Stimulated activated CD4-positive, alpha-beta T cell treated with anti-CD3 and anti-CD28 coated beads, Interleukin-15, amount 100 ng/mL, for 24 hours (primary cell): ENCODE measurements at places on chromosomes 4 and X.

DNA sequence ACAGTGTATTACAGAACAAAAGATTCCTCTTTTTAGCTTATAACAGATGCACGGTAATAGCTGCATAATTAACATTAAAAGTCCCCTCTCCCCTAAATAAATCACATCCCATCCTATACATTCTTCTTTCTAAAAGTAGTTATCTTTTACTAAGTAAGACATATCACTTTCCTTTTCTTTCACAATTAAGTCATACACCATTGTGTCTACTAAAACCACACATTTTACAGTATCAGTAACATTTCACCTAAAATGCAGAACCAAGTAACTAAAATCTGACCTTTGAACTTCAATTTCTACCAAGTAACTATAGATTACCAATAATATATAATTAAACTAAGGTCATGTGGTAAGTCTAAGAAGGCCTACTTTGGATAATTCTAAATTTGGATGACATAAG lies 14.2 kb downstream of the DHX15 start:
- DNase-seq: no peak

DNA sequence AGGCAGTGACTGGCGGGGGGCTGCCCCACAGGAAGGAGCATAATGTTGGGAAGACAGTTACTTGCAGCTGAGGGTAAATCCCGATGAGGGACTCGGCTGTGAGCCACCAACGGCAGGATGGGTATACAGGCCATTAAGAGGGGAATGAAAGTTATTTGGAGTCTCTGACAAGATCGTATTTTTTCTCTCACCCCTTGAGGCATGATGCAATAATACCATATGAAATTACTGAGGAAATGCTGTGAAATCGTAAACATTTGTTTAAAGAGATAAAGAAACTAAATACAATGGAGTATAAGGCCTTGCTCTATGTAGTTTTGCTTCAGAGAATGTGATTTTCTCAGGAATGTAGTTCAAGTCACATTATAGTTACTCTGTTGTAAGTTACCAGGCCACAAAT lies 12.7 kb downstream of the IL1RAPL1 start:
- no peak for DNase-seq

DNA sequence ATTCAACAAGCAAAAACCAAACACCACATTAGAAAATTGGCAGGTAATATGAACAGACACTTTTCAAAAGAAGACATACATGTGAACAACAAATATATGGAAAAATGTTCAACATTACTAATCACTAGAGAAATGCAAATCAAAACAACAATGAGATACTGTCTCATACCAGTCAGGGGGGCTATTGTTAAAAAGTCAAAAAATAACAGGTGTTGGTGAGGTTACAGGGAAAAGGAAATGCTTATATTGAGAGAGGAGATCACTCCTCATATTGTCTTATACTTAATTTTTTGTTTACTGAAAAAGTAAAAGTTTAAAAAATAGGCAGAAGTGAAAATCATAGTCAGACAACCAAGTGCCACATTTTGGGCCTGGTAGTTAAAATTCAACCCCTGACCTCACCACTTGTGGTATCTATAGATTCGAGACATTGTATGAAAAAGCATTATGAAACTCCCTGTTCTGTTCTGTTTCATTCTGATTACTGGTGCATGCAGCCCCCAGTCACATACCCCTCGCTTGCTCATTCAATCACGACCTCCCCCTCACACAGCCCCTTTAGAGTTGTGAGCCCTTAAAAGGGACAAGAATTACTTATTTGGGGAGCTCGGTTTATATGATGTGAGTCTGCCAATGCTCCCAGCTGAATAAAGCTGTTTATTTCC lies 153.7 kb upstream of the FGF16 start:
- DNase-seq: no peak

DNA sequence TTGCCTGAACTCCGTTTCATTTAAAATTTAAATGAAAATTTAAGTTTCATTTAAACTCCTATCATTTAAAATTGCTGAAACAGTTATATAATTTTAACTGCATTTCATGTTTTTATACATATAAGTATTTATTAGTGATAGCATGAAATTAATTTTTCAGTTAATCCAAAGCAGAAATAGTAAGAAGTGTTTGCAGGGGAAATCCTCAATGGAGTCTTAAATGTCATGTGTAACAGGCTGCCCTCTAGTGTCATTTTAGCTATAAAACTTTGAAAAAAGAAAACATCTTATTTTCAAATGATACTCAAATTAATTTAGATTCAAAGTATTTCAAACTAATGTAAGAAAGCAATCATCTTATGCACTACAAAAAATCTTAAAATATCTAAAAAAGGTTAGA lies 27.2 kb downstream of the TAPT1 start:
- DNase-seq: no peak

DNA sequence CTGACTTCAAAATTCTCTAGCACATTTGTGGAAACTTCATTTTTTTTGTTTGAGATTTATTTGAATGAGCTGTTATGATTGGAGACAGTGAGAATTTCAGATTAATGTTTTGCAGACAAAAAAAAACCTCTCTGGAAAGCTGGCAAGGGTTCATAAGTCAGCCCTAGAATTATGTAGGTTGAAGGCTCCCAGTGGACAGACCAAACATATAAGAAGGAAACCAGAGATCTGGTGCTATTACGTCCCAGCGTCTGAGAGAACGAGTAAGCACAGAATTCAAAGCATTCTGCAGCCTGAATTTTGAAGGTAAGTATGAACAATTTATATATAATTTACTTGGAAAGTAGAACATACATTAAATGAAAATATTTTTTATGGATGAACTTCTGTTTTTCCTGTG lies at the start of gene AGTR2:
Gene AGTR2, plus strand, starts transcription at position 234 of the 400 bp plus-strand sequence. CDS start 1,537 bp downstream, outside the sequence.
- DNase-seq: no peak

DNA sequence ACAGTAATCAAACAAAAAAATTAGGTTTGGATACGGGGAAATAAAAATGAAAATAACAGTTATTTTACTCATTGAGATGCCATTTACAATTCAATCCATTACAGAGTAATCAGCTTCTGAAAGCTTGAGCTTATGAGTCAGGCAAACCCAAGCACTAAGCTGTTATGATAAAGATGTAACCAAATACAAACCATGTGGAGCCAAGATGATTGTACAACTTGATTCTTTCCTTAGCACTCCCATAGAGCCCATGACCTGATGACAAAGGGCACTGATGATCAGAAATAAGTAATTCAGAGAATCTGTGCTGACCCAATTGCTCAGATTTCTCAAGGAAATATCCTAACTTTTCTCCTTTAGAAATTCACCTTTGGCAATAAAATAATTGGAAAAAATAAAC lies 40.5 kb upstream of the PRKG2 start:
- DNase-seq: no peak

- peak; percentile 75 for DNase-seq
These were observed at the start of gene MAP7D3 for GRCh38 chrX:136251041-136251991. Gene MAP7D3 (minus strand): TSS chrX:136251400. CDS start chrX:136251358, 42 bp downstream.

GRCh38 chr4:139910106-139910505 lies 243.9 kb downstream of the MAML3 start:
- no peak for DNase-seq

GRCh38 chr4:67535280-67535840 lies 9.9 kb downstream of the CENPC start:
- no peak for DNase-seq

- DNase-seq: no peak
These were observed 215.9 kb downstream of the MID1 start for GRCh38 chrX:10404436-10404835.

DNA sequence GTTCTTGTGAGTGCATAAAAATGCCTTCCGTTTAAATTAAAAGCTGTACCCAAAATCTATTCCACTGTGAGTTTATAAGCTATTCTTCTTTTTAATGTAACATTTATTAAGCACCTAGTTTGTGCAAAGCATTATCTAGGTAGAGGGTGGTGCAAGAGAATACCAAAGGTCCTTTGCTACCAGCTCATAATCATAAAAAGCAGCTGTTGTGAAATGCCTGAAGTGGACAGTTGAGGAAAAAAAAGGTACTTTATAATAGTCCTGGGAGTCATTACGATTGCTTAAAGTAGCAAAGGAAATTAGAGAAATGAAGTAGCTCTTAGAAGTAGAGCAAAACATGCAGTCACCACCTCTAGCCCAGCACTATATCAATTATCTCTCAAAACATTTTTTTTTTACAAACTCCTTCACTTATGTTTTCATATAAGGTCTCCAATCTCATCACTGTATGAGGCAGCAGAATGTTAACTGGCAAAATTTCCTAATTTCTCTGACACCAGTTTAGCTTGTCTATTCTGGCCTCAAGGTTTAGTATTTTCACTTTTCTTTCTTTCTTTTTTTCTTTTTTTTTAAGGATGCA lies 2.1 kb downstream of the MBNL3 start:
- no peak for DNase-seq

DNA sequence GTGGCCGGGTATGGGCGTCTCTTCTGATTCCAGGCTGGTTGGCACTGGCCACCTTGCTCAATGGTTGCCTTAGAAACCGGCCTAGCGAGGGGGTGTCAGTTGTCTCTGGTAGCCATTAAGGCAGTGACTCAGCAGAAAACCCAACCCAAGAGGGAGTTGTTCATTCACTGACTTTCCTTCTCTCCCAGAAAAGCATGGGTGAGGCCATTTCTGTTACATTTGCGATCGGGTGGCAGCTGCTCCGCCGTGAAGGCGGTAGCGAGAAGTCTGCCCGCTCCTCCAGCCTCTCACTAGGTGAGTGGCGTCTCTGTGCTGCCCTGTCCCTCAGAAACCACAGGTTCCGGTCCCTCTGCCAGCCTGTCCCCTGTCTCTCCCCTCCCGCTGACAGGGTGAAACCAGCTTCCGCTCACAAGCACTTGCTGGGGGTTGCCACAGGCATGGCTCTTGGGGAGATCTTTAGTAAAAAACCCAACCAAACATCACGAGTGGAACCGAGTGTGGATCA lies 17.4 kb downstream of the IRAK1 start:
- DNase-seq: peak; percentile 64

GRCh38 chr4:82746705-82747574 lies 51.7 kb downstream of the SCD5 start:
- DNase-seq: no peak

GRCh38 chr4:10416441-10416840 lies 40.8 kb downstream of the ZNF518B start:
- no peak for DNase-seq

- no peak for DNase-seq
These were observed 7.5 kb downstream of the CCDC120 start for GRCh38 chrX:49066278-49066677.

DNA sequence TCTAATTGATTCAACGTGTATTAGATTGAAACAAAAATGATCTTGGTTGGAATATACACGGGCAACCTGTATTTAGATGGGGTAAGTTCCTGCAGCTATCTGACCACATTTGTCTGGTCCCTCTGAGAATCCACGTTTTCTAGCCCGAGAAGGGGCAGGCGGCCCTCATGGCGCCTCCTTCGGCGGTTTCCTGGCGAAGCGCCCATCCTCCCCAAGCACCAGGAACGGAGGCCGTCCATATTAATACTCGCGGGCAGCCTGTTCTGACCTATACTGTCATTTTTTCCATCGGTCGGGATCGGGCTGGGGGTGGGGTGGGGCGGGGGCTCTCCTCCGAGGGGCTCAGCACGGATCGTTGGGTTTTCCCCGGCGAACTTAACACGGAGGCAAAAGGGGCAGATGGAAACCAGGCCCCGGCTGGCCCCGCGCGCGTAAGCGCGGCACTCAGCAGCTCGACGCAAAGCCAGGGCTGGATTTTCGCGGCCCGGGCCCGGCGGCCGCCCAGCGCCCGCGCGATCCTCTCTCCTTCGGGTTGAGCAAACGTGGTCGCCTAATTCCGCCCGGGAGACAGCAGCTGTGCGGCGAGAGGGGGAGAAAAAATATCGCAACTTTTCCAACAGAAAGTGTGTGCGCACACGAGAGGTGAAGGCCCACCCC lies 77.2 kb upstream of the BCOR start:
- peak; percentile 70 for DNase-seq

DNA sequence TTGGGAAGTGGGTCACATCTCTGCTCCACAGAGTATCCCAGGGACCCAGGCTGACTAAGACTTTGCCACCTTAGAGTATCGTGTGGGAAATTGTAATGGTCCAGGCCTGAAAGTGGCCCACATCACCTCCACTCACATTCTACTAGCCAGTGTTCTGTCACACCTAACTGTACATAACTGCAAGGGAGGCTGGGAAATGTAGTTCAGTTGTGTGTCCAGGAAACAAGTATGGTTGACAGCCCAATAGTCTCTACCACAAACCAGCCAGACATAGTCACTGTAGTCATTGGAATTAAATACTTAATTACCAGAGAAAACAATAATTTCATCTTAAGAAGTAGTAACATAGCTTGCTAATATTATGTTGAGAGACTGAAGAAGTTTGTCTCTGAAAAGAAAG lies 233.4 kb upstream of the S100G start:
- DNase-seq: no peak

GRCh38 chr4:183468210-183469095 lies 24.0 kb downstream of the CDKN2AIP start:
- no peak for DNase-seq

- no peak for DNase-seq
These were observed 169.4 kb downstream of the GLUD2 start for GRCh38 chrX:121216641-121217374.

GRCh38 chr4:11342401-11342800 lies 86.3 kb downstream of the HS3ST1 start:
- no peak for DNase-seq

DNA sequence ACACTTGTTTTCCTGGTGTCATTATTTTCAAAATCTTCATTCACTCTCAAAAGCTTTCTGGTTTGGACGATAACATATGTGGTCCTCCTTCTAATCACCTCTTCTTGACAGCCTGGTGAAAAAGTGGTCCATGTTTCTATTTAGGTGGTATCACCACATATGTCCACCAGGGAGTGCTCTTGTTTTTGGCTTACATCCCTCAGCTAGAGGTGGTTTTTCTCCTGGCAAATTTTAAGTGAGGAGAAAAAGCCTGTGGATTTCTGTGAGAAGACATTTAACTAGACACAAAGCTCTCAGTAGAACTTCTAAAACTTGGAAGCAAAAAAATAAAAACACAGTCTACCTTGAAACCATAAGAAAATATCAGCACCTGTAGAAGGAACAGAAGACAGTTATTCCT lies 58.0 kb upstream of the FRMPD4 start:
- no peak for DNase-seq

GRCh38 chr4:138090150-138090917 lies 151.8 kb downstream of the SLC7A11 start:
- peak; percentile 18 for DNase-seq

DNA sequence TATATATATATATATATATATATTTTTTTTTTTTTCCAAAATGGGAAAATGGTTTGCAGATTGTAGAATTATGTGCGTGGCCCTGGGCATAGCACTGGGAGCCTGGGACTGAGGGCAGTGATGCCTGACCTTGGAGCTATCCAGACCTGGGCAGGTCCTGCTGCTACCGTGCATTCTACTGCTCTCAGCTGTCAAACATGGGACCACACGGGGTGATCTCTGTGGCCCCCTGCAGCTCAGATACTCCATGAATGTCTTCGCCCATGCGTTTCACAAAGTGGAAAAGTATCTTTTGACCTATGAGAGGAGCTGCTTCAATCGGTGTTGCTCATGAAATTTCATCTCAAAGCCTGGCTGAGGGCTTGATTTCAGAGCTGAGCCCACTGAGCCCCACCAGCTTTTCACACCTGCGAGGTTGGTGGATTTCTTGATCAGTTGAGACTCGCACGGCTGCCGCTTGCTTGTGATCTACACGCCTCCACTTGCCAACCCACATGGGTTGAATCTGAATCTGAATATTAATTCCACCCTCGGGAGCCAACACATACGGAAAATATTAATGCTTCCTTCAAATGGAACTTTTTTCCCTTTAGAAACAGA lies 35.7 kb downstream of the ING2 start:
- no peak for DNase-seq

GRCh38 chr4:157172011-157172410 lies 48.5 kb upstream of the GRIA2 start:
- DNase-seq: no peak

- DNase-seq: peak; percentile 41
These were observed 80.3 kb upstream of the LSM6 start for GRCh38 chr4:146095091-146095690.
